ENCODE measurements at places on chromosomes 13 and 19.

- no peak for DNase-seq
Measured at GRCh38 chr13:98526182-98526512, 50.8 kb downstream of the STK24 start.

DNA sequence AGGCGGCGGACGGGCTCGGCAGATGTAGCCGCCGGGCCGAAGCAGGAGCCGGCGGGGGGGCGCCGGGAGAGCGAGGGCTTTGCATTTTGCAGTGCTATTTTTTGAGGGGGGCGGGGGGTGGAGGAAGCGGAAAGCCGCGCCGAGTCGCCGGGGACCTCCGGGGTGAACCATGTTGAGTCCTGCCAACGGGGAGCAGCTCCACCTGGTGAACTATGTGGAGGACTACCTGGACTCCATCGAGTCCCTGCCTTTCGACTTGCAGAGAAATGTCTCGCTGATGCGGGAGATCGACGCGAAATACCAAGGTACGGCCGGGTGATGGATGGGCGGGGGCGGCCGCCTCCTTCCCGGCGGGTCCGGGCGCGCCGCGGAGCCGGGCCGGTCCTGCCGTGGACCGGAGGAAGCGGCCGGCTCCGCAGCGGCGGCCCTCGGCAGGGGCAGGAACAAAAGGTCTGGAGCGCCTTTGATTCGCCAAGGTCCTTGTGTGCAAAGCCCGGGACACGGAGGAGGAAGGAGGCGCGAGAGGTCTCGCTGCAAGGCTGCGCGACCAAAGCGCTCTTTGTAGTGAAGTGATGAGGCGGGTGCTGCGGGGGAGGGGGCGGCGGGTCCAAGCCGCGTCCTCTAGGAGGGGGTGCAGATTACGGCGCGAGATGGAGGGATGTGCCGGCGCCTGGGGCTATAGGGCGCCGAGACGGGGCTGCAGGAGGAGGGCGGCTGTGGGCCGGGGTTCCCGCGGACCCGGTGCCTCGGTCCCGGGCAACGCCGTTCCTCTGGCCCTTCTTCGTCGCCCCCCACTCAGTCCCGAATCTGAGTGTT lies 689 bp downstream of the ING1 start:
- DNase-seq = peak; percentile 88

GRCh38 chr13:94243551-94243950 lies 235.9 kb downstream of the DCT start:
- DNase-seq = no peak

DNA sequence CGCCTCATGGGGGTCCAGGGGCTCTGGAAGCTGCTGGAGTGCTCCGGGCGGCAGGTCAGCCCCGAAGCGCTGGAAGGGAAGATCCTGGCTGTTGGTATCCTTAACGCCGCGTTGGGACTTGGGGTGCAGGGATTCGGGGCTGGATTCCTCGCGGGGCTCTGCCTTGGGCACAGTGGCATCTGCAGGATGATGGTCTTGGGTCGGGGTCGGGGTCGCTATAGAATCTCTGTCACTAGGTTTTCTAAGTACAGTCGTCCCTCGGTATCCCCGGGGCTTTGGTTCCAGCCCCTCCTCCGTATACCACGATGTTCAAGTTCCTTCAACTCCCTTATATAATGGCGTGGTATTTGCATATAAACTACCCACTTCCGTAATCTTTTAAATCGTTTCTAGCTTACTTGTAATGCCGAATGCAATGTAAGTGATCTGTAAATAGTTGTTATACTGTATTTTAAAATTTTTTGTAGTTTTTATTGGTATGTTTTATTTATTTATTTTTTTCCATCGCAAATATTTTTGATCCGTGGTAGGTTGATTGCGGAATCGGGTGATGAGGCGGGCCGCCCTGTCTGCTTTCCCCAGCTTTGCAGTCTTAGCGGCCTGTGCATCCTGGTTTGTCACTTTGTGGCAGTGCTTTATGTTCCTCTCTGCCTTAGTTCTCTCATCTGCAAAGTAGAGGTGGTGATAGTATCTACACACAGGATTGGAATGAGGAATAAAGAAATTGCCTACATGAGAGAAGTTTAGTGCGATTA lies 606 bp downstream of the ERCC5 start:
- peak; percentile 63 for DNase-seq

GRCh38 chr19:52297601-52298364 lies 814 bp downstream of the ZNF480 start:
- no peak for DNase-seq

GRCh38 chr13:41152005-41152404 lies 19.4 kb upstream of the KBTBD6 start:
- DNase-seq = no peak

DNA sequence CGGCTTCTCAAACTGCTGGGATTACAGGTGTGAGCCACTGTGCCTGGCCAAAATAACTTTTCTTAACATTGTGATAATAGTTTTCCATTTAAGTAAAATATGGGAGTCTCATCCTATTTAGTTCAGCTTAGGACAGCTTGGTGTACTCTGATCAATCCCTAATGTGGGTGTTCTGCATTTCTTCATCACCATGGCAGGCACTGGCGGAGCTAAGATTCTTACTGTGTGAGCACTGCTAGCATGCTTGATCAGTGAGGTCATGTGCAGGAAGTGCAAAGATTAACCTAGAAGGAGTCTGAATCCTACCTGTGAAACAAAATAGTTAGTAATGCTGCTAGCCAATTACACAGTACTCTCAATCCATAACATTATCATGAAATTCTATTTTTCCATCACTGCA lies 1684.2 kb upstream of the SLC10A2 start:
- DNase-seq = no peak

- DNase-seq = no peak
Measured at GRCh38 chr13:69264362-69265334, 843.0 kb upstream of the ATXN8OS start.

DNA sequence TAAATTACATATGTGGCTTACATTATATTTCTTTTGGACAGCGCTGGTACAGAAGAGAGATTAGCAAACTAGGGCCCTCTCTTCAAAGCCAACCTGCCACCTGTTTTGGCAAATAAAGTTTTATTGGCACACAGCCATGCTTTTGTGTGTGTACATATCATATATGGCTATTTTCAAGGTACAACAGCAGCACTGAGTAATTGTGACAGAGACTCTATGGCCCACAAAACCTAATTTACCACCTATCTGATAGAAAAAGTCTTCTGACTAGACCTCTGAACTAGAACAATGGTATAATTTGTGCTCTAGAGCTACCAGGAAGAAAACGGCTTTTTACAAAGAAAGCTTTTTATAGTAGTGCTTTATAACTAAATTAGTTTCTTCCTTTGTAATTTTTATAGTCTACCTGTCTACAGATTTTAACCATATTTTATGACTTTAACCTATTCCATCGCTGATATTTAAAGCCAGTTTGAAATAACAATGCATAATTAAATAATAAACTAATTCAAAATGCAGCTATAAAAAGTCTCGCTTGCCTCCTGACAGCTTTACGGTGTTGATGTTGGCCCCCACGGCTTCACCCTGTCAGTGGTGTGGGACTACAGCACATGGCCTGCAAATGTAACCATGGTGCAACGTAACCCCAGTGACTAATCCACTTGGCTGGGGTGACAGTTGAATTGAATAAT lies 17.7 kb upstream of the DPY19L3 start:
- no peak for DNase-seq

GRCh38 chr13:94658926-94659597 lies 53.3 kb downstream of the SOX21 start:
- DNase-seq = no peak

GRCh38 chr13:34019870-34020269 lies 201.9 kb downstream of the RFC3 start:
- DNase-seq = no peak

DNA sequence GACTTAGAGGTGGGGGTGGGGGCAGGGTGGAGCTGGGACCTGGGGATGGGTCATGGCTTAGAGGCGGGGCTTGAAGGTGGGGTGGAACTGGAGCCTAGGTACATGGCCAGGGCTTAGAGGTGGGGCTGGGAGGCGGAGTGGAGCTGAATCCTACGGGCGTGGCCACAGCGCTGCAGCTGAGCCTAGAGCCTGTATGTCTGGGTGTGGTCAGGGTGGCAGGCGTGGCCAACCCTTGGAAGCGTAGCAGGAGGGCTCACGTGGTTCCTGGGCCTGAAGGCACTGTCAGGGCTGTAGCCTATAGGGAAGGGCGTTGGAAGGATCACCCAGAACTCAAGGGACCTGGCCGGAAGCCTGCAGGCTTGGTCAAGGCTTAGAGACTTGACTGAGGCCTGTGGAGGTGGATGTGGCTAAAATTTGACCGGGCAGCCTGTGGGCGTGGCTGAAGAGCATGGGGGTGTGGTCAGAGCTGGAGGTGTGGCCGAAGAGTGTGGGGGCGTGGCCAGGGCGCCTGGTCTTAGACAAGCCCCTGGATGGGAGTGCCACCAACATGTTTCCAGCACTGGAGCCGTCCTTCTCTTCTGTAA lies 24.3 kb downstream of the COLGALT1 start:
- DNase-seq = no peak

DNA sequence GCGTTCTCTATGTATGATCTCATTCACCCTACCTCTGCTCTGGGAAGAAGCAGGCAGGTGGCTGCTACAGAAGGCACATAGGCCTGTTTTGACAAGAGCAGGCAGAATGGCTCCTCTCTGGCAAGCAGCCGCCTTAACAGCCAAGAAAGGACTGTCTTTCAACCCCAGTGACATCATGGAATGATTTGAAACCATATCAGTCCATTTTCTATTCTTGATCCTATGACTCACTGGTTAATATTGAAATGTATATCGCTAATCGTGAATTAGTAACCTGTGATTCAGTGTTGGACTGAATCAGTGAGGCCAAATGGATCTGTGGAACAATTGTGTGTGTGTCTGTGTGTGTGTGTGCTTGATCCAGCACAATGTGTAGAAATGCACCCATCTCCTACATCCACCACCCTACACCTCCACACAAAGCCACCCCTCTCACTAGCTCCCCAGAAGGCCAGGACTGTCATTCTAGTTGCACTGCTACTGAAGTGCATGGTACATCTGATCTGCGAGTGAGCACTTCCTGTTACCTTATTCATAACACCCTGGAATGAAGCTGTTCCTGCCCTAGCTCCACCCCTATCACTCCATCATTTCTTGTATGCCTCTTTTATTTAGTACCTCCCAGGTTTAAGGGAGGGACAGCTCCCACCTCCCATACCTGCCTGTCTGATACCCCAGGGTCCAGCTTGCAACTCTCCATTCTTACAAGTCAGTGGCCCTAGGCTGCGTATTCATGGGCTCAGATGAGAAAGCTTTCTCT lies 460.0 kb downstream of the FOXO1 start:
- no peak for DNase-seq

DNA sequence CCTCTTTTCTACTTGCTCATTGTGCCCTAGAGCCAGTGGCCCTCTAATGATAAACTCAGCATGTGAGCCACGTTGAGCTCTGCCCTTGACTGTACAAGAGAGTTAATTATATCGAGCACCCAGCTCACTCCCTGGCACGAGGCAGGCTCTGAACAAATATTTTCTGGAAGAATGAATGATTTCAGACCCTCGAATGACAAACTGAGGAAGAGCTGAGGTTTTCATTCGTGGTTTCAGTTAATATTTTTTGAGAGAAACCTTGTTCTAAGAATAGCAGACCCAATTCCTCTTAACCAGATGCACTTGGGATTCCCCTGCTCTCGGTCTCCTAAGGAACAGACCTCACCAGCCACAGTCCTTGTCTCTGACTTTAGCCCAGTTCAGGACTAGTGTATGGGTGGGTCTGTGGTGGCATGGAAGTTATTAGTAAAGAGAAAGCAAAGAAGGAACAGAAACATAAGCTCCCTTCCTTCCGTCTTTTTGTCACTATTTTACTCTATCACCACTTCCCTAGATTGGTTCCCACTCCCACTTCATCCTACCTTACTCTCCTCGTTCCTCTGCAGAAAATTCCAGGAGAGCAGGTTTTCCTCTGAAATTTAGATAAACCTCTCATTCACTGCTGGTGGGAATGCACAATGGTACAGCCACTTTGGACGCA lies 22.1 kb upstream of the WDFY2 start:
- no peak for DNase-seq

DNA sequence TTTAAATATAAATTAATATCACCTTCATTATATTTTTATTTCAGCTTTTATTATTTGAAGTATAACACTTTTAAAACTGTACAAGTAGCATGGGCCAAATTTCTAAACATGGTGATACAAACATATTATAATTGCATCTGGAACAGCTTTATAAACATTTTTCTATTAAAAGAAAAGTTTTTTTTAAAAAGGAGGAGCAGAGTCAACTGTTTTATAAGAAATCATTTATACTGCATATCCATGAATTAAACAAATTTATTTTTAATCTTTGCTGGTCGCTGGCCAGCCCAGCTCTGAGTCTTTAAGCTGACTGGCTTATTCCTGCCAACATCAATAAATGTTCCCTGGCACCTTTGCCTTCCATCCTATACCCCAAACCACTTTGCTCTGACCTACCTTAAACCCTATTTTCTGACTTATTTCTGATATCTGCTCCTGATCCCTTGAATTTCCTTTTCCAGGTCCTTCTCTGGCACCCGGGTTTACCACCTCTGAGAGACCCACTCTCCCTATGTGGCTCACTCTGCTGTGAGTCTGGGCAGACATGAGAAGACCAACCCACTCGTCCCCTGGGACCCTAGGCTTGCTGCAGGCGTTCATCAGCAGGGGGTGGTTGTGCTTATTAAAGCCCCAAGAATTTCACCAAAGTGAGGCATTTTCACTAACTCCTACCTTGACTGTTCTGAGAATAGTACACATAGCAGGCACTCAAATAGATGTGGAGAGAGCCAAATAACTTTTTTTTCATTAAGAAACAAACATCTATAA lies 220.3 kb downstream of the KLF12 start:
- no peak for DNase-seq

DNA sequence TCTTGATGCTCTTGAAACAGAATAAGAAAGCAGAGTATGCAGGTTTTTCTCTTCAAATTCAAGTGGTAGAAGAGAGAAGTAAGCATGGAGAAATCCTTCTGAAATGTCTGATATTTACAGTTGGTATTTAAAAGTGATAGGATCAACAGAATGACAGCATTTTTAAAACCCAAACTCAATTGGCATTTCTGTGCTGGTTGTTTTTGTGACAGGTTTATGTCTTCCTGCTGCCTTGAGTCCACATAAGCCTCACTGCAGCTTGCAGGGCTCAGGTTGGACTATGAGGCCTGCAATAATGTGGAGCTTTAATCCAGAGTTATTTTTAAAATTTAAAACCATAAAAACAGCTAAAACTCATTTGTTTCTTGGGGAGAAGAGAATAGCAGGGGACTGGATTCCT lies 105.1 kb downstream of the ZAR1L start:
- DNase-seq = no peak

DNA sequence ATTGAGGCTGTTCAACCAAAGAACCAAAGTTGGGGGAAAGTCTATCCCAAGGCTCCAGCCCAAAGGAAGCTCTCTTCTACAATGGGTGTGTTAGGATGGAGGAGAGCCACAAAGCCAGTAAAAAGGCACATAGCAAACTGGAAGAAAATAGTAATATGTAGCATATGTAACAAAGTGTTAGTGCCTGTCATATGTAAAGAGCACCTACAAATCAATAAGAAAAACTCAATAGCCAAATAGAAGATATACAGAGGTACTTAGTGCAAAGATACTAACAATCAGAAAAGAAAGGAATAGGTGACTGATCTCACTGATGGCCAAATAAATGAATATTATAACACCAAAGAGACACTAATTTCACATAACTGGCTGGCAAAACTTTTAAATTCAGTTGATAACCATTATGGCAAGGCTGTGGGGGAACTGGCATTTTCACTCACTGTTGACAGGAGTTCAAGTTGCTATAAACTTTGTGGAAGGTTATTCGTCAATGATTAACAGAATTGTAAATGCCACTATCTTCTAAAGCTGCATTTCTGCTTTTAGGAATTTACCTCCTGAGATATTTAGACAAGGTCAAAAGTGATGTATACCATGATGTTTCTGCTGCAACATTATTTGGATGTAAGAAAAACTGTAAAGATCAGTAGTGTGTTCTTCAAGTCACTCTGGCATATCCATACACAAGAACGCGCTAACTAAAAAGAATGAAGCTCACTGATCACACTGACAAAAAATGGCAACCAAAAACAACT lies 110.8 kb downstream of the GNG7 start:
- DNase-seq = no peak
